Stimulated activated CD8-positive, alpha-beta memory T cell treated with anti-CD3 and anti-CD28 coated beads, Interleukin-2, amount 100 ng/mL, for 1 hour (primary cell): ENCODE measurements at places on chromosomes 12 and 14.
A peak's percentile ranks its signal among the peaks of the same experiment; 100 is the strongest.

- no peak for DNase-seq
Measured at GRCh38 chr12:20798554-20798953, 12.0 kb upstream of the SLCO1B3 start.

GRCh38 chr14:94689218-94689984 is 77.2 kb downstream of the SERPINA3 start:
- peak; percentile 14 for DNase-seq

DNA sequence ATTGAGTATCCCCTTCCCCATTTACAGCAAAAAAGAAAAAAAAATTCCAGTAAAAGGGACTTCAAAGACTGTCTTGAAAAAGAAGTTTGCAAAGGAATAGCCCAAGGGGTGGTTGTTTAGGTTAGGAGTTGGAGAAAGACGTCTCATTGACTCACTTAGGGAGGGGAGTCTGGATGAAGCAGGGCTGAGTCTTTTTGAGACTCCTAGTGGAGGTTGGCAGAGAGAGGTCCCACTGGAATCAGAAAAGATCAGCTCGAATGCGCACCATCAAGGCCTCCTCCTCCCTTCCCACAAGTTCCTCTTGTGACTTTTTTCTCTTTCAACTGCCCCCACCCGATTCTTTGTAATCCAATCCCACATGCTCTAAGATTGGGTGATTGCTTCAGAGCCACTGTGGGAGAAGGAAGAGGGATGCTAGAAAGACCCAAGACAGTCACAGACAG is 1.9 kb downstream of the ARHGEF40 start:
- DNase-seq = no peak

GRCh38 chr12:53977596-53978445 is 3.1 kb upstream of the HOTAIR start:
- DNase-seq = no peak

DNA sequence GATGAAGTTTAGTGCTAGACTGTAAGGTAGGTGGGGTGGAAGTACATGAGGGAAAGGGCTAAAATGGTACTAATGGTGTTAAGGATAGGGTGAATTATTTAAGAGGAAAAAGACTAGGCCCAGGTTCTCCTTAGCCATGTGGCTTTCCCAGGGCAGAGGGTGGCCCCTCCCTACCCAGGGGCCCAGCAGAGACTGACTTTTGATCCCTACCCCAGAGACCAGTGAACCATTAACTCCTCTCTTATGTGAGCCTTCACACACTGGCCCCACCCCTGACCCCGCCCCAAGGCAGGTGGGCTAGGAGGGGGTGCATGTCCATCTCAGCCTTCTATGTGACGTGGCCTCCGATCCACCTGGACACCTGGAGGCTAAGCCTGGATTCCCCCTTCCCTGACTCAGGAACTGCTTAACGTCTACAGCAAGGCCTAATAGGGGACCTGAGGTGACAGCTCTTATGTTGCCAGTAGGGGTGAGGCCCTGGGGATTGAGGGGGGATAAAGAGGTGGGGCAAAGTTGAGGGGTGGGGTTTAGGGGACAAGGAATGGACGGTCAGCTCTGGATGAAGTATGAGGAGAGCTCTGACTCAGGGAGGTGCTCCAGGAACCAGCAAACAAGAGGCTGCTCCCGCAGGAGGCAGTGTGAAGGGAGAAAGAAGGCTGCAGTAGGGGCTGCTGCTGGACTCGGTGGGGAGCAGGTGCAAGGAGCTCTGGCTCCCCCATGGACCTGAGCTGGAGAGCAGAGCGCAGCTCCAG is 757 bp downstream of the SLC39A5 start:
- DNase-seq = no peak

- DNase-seq = no peak
Measured at GRCh38 chr12:130958557-130959140, 4.9 kb downstream of the ADGRD1 start.

DNA sequence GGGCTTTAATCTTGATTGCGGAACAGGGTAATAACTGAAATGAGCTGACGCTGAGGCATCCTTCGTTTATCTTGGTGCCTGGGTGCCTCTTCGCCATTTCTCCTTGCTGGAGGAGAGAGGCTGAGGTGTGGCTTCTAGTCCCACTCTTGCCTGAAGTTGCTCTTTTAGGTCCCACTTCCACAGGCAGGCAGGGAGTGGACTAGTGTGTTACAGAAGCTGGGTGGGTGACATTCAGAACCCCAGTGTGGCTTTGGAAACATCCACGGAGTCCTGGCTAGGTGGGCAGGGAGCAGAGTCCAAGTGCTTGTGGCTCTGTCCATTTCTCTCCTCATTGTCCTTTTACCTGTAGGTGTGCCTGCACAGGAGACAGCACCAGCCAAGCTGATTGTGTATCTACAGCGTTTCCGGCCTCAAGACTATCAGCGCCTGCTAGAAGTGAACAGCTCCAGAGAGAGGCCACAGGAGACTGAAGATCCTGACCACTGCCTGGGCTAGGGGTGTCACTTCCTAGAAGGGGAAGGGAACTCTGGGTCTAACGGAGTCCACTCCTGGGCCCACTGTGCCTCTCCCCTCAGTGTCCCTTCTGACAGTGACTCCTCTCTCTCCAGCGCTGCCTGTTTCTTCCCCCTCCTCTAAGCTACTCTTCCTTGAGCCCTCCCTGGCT is 2.4 kb downstream of the THTPA start:
- DNase-seq = no peak

GRCh38 chr12:2018391-2018790 is 14.1 kb upstream of the DCP1B start:
- DNase-seq = no peak

DNA sequence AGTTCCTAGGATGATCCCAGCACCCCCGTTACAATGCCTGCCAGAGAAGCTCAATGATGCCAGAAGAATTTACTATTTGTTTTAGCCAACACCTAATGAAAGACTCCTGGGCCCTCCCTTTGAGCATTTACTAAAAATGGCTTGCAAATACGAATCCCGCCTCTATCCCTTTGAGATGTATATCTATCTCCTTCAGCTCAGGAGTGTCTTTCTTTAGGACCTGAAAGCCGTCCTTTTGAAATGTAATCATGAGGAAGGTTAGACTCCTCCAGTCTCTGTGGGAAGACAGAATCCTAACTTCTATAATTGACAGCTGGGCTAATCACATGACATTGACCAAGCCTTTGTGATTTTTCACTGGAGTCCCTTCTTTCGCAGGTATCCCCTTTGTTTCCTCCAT is 19.2 kb upstream of the DYNC1H1 start:
- no peak for DNase-seq

DNA sequence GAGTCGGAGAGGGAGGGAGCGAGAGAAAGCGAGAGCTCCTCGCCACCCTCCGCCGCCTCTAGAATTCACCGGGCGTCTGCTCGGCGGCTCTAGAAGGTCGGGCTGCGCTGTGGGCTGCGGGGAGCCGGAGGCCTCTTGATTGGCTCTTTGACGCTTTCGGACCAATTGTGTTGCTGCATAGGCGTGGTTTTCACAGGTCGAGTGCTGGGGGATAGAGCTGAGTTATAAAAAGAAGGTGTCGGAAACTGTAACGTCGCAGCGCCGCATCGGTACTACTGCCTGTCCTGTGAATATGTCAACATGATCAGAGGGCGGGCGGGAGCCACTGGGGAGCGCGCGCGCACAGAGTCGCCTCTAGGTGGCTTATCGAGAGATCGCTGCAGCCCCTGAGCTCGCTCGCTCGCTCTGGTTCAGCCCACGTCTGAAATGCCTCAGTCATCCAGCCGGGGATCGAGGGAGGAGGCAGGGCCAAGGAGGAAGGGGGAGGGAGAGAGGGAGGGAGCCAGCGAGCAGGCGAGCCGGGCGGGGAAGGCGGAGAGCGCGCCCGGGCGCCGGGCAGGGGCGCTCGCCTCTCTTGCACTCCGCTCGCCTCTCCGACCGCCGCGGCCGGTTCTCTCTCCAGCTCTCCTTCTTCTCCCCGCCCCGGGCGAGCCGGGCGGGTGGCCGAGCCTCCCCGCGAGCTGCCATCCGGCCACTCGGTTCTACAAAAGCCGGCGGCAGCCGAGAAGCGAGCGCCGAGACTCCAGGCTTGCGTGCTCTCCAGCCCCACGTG is at the start of gene TBX3:
TBX3 (minus strand) TSS at position 78 of the 772 bp plus-strand sequence. CDS start 975 bp downstream, outside the sequence.
- no peak for DNase-seq

DNA sequence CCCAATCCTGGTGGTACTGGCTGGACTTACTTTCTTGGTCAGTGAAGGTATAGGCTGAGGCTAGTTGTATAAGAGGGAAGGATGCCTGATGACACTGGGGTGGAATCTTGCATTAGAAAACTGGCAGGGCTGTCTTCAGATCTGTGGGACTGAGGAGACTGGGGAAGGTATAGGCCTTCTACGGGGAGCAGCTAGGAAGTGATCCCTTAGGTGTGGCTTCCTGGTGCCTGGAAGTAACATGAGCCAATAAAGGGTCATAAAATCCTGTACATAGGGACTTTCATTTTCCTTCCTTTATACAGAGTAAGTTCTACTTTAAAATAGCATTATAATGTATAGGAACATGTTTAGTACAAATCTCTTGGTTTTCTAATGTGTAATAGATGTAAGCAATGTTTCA is 716.8 kb downstream of the LRFN5 start:
- DNase-seq = no peak

DNA sequence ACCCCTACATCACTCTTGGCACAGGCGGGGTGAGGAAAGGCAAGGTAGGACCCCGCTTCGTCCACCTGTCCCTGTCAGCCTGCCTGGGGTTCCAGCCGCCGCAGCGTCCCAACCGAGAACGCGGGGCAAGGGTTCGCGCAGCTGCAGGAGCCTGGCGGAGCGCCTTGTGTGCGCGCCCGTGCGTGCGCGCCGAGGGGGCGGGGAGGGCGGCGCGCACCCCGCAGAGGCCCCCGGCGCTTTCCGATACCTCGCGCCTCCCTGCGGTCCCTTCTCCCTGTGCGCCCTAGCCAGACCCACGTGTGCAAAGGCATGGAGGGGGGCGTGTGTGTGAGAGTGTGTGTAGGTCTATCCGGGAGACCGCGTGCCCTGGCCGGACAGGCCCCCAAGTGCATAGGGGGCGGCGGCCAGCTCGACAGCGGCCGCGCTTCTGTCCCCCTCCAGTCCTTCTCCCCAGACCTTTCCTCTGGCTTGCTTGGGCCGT is 122.4 kb downstream of the TSPAN9 start:
- no peak for DNase-seq

GRCh38 chr12:97800561-97800960 is 338.0 kb downstream of the RMST start:
- DNase-seq = no peak

- peak; percentile 32 for DNase-seq
Measured at GRCh38 chr14:104723651-104724406, at the start of gene ADSS1. ADSS1 (plus strand) TSS chr14:104724229; CDS start chr14:104724271, 42 bp downstream.

DNA sequence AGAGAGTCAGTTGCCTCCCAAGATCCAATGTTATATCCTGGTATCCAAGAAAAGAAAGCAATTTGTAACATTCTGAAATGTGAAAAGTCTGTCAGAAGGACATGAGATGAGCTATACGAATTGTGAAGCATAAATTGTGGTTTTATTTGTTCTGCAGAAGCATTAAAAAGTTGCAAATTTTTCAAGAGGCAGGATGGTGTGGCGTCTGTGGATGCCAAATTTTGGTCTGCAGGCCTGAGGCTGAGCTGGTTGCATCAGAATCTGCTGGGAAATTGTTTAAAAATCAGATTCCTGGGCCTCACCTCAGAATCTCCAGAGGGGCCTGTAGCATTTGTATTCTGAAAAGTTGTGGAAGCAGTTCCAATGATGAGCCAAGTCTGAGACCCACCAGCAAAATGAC is 284.7 kb downstream of the NUAK1 start:
- no peak for DNase-seq

DNA sequence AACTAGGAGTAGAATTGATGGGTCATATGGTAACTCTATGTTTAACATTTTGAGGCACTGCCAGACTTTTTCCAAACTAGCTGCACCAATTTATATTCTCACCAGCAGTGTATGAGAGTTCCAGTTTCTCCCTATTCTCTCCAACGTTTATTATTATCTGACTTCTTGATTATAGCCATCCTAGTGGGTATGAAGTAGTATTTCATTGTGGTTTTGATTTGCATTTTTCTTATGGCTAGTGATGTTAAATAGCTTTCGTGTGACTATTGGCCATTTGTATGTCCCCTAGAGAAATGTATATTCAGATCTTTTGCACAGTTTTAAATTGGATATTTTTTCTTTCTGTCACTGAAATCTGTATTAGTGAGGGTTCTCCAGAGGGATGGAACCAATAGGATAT is 37.8 kb downstream of the HELB start:
- no peak for DNase-seq

DNA sequence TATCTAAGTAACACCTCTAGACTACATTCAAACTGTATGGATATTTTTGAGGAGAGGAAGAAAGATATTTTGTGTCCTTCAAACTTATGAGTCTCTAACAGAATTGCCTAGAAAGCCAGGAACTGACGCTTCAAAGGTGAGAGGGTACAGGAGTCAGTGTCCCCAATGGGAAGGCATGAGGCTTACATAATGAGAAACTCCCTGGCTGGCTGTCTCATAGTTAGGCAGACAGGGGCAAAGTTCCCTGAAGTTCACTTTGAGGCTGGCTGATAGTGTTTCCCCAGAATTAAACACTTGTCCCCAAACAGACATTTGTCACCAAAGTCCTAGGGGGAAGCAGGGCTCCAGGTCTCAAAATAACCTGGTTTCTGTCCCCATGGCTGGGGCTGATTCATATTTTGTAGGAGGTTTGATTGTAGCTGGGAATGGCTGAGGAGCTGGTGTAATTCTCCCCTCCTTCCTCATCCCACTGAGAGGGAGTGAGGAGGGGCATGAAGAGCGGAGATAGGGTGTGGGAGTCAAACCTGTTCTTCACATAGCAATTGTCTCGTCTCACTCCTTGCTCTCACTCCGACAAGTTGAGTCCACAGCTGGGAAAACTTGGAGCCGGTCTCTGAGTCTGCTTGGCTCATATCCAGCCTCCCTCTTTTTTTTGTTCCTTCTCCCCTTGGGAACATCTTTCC is 56.4 kb upstream of the CISTR start:
- DNase-seq = no peak
